Left ventricle myocardium inferior (tissue), 1 donor: ENCODE measurements at places on chromosomes 6 and 20.
A peak's percentile ranks its signal among the peaks of the same experiment; 100 is the strongest.

GRCh38 chr6:4017834-4018170, 61.1 kb downstream of the FAM217A start:
- DNase-seq = no peak

DNA sequence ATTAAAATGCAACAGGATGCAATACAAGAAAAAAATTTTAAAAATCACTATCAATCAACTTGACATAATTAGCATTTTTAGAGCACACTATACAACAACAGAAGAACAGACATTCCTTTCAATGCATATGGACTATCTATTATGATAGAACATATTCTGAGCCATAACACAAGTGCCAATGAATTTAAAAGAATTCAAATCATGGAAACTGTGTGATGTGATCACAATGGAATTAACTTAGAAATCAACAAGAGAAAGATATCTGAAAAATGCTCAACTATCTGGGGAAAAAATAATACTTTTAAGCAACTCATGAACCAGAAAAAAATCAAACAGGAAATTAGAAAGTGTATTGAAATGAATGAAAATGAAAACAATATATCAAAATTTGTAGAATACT, 106.3 kb downstream of the ADTRP start:
- DNase-seq = no peak

GRCh38 chr6:28563430-28564095, 37.9 kb downstream of the GPX5 start:
- DNase-seq = no peak

GRCh38 chr20:56442389-56443365, 25.8 kb upstream of the RTF2 start:
- DNase-seq = no peak

DNA sequence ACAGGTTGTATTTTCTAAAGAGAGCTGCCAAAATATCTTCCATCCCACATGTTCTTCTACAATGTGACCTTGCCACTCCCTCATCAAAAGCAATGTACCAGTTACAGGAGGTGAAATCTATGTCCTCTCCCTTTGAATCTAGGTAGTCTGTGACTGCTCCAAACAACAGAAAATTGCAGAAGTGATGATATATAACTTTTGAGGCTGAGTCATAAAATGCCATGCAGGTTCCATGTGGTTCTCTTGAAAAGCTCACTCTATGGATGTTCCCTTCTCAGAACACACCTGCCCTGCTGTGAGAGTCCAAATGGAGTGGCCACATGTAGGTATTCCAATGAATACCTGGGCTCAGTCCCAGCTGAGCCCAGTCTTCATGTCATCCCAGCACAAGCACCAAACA, 16.9 kb upstream of the PHIP start:
- no peak for DNase-seq

GRCh38 chr6:27206806-27207205, 40.7 kb upstream of the PRSS16 start:
- no peak for DNase-seq

GRCh38 chr6:29789176-29789575, 38.4 kb upstream of the HLA-G start:
- no peak for DNase-seq

DNA sequence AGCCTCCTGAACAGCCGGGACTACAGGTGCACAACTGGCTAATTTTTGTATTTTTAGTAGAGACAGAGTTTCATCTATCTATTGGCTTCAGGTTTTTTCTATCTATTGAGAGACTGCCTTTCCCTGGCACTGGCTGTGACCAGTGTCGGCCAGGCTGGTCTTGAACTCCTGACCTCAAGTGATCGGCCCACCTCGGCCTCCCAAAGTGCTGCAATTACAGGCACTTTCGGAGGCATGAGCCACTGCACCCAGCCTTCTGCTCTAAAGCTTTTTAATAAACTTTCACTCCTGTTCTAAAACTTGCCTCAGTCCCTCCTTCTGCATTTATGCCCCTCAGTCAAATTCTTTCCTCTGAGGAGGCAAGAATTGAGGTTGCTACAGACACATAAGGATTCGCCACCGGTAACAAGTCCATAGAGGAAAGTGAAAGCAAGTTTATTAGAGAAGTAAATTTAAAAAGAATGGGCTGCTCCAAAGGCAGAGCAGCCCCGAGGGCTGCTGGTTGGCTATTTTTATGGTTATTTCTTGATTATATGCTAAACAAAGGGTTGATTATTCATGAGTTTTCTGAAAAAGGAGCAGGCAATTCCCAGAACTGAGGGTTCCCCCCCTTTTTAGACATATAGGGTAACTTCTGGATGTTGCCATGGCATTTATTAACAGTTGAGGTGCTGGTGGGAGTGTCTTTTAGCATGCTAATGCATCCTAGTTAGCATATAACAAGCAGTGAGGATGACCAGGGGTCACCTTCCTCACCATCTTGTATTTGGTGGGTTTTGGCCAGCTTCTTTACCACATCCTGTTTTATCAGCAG, 44.8 kb upstream of the RNGTT start:
- no peak for DNase-seq

- no peak for DNase-seq
Observed at GRCh38 chr6:35209081-35209480, 4.7 kb upstream of the SCUBE3 start.

DNA sequence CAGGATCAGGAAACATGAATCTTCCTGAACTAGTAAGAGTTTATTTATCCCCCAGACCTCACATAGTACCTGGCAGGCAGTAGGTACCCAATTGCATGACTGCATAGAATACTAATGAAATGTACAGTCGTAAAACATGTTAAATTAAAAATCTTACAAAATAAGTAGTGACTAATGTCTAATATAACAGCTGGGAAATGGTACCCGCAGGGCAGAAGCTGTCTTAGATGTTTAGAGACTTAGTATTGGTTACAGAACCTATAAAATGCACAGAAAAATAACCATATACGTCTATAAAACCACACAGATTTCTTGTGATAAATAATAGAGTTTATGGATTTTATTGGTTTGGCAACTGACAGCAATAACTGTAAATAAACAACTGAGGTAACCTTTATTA, 139.1 kb upstream of the GMDS start:
- DNase-seq = no peak

DNA sequence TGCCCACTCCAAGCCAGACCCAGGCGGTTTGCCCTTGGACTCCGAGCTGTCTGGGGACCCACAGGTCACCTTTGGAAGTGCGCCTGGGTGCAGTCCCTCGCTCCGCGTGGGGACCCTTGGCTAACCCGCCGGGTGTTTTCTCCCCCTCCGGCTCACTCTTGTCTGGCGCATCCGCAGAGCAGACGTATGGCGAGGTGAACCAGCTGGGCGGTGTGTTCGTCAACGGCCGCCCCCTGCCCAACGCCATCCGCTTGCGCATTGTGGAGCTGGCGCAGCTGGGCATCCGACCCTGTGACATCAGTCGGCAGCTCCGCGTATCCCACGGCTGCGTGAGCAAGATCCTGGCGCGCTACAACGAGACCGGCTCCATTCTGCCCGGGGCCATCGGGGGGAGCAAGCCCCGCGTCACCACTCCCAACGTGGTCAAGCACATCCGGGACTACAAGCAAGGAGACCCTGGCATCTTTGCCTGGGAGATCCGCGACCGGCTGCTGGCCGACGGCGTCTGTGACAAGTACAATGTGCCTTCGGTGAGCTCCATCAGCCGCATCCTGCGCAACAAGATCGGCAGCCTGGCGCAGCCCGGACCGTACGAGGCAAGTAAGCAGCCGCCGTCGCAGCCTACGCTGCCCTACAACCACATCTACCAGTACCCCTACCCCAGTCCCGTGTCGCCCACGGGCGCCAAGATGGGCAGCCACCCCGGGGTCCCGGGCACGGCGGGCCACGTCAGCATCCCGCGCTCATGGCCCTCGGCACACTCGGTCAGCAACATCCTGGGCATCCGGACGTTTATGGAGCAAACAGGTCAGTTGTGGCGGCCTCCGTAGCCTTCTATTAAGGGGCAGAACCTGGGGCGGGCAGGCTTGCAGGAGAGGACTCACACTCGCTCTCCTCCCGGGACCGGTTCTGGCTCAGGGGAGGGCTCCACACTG, 1.1 kb downstream of the PAX1 start:
- DNase-seq = no peak

DNA sequence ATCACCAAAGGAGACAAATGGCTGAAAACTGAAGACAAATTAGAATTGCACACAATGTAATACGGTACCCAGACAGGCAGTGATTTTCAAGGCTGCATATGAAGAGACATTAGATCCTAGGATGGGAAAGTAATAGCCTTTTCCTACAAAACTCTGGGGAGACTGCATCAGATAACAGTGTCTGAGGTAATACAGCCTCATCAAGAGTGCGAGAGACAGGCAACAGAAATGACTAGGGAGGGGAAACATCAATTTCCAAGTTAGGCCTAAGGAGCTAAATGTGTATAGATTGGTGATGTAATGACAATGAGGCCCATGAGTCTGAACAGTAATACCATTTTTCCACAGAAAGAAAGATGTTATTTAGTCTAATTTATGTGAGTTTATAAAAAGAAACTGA, 200.3 kb downstream of the HTR1B start:
- no peak for DNase-seq

- no peak for DNase-seq
Observed at GRCh38 chr6:27239258-27239657, 8.2 kb upstream of the PRSS16 start.

DNA sequence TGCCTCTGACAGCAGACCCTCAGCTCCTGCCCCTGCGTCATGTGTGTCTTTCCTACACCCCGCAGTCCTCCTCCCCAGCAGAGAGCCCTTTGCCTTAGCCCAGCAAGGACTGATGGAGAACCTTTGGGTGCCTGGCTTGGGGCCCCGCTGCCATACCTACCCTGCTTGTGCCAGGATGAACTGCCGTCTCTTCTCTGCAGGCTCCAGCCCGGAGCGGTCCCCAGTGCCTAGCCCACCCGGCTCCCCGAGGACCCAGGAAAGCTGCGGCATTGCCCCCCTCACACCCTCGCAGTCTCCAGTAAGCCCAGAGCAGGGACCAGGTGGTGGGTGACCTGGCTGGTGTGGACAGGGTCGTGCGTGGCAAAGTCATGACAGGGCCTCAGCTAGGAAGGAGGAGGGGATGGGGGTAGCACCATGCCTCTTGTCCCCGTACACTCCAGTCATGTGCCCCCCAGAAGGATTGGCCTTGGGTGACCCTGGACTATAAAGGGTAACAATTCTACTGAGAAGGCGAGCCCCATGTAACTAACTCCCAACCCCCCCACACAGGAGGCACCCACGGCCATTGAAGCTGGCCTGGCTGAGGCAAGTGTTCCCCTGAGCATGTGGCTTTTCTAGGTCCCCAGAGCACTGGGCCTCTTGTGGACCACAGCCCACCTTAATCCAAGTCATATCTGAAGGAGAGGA, 8.3 kb downstream of the HSPA12B start:
- DNase-seq = no peak

DNA sequence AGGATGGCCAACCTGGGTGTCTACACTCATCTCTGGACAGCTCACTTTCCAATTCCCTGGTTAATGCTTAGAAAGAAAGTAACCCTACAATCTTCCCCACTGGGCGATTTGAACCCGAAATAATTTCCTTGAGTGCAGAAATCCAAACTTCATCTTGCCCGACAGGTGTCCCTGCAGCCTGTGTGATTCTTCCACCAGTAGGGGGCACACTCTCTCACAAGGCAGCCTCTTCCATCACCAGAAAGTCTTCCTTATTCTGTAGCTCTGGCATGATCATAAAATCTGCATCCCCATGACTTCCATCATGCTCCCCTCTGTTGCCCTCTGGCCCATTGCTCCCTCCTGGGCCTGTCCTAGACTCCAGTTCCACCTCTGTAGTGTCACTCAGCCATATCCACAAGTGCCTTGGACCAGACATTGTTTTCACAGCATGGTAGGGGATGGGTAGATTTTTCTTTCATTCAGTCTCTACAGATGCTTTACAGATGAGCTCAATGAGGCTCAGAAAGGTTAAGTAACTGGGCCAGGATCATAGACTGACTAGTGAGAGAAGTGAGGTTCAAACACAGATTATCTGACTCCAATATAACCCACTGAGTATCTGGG, 170.4 kb upstream of the SPTLC3 start:
- no peak for DNase-seq

DNA sequence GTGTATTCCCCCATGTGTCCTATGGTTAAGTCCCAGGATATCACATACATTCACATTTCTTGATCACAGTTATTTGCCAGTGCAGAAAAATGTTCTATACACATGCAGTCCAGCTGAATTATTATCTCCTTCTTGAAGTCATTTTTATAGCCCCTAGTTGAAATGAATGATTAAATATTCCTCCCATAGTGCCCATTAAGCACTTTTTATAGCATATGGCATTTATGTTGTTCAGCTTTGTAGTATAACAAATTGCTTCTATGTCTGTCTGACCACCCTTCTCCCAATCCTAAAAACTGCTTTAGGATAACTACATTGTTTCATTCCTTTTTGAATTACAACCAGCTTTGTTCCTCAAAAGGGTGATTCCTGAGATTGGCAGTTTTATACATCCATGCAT, 123.5 kb downstream of the ADGRB3 start:
- DNase-seq = no peak

- DNase-seq = peak; percentile 62
Observed at GRCh38 chr6:35522660-35523658, 10.3 kb upstream of the TULP1 start.

DNA sequence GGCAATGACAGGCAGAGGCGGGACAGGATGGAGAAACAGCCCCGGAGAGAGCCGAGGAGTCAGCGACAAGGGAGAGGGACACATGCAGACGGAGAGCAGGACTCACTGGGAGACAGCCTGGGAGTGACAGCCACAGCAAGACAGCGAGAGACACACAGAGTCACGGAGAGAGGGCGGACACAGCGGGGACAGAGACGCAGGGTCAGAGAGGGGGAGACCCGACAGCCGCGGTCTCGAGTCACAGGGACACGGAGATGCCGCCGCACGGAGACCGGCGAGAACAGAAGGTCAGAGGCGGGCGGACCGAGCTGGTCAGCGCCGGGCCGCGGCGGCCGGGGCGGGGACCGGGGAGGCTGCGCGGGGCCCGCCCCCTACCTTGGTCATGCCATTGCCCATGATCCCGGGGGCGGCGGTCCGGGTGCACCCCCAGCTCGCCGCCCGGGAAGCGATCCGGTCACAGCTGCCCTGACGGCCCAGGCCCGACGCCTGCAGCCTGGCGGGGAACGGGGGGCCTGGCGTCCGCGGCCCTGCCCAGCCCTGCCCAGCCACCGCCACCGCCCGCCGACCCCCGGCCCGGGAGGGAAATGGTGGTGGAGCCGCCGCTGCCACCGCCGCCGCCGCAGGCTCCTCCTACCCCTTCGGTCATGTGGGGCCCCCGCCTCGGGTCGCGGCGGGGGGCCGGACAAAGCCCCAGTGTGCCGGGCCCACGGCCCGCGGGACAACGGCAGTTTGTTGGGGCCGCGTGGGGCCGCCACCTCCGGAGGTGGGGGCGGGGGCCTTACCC, at the start of the genes DUSP15 and TTLL9:
Gene DUSP15, minus strand, starts transcription at position 586 of the 784 bp plus-strand sequence. Its CDS starts 190 bp downstream, at position 396.
Gene TTLL9, plus strand, starts transcription at position 693 of the 784 bp plus-strand sequence. CDS start 493 bp downstream, outside the sequence.
- peak; percentile 39 for DNase-seq

- DNase-seq = peak; percentile 30
Observed at GRCh38 chr20:51758978-51759544, 9.1 kb downstream of the ATP9A start.

DNA sequence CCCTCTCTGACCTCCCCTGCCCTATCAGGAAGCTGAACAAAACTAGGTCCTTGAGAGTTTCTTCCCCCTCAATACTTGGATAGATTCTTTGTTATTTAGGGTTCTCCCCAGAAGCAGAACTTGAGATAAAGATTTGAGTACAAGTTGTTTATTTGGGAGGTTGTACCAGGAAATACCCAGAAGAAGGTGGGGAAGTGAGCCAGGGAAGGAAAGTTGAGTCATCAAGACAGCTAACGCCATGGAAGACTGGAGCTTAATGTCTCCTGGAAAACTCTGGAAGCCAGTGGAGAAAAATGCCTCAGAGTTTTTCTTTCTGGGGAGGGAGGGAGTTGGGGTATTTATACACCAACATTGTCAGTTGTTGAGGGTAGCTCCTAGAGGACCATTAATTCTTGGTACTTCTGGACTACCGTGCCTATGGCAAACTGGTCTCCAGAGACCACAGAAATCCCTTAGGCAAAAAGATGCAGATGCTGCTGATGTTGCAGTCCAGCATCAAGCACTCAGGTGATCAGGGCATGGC, 102.6 kb upstream of the ZFP64 start:
- DNase-seq = no peak
